ENCODE measurements at places on chromosomes 5 and 9.

- DNase-seq = no peak
Observed at GRCh38 chr5:126355940-126356339, 67.3 kb upstream of the GRAMD2B start.

DNA sequence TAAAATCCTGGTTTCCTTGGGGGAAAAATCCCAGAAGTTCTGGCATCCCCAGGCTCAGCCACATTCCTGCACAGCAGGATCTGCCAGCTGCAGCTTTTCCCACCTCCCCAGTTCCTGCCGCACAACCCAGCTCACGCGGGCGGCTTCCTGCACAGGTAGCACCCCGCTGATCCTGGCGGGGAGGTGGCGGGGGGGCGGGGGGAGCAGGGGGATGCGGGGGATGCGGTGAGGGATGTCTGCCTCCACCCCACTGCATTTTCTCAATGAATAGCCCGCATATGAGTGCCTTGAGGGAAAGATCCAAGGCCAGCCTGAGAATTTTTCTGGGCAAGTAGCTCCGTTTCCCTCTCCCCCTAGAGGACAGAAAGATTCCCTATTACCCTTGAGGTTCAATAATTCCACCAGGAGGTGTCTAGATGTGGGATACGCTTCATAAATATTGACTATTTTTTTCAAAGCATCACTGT, 21.1 kb downstream of the GFPT2 start:
- no peak for DNase-seq

GRCh38 chr9:72656021-72656420, 134.6 kb downstream of the TMC1 start:
- DNase-seq = no peak

DNA sequence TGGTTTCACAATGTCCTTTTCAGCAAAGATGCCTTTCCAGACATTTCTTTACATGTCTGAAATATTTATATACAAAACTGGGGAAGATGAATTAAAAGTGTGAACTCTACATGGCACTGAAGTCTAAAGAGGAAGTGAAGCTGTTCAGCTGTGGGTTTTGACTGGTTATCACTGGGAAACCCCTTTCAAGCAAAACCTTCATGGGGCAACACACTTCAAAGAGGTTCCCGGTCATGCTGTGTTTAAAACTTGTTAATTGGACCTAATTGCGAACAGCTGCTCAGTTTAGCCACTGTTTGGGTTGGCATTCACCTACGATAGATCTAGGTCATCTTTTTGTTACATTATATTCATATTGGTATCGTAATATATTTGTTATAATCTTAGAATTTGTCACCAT, 20.0 kb upstream of the GDNF start:
- no peak for DNase-seq

GRCh38 chr9:93125331-93125894, 8.6 kb downstream of the NINJ1 start:
- DNase-seq = no peak

- peak; percentile 30 for DNase-seq
Observed at GRCh38 chr5:77560677-77561263, 68.7 kb upstream of the WDR41 start.

DNA sequence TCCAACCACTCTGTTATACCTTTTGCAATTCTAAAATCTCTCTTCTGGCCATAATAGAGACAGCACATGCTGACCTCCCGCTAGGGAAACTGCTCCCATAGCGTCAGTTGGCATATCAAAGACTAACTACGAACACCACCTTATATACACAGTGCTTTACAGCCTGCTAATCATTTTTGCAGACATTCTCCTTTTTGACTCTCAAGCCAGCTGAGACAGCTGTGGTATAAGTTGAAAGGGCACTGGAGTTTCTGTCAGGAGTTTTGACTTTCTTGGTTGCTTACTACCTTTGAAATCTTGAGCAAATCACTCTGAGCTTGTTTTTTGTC, 160.2 kb upstream of the TBCA start:
- DNase-seq = no peak

GRCh38 chr5:109649318-109649717, 40.4 kb upstream of the MAN2A1 start:
- DNase-seq = no peak

DNA sequence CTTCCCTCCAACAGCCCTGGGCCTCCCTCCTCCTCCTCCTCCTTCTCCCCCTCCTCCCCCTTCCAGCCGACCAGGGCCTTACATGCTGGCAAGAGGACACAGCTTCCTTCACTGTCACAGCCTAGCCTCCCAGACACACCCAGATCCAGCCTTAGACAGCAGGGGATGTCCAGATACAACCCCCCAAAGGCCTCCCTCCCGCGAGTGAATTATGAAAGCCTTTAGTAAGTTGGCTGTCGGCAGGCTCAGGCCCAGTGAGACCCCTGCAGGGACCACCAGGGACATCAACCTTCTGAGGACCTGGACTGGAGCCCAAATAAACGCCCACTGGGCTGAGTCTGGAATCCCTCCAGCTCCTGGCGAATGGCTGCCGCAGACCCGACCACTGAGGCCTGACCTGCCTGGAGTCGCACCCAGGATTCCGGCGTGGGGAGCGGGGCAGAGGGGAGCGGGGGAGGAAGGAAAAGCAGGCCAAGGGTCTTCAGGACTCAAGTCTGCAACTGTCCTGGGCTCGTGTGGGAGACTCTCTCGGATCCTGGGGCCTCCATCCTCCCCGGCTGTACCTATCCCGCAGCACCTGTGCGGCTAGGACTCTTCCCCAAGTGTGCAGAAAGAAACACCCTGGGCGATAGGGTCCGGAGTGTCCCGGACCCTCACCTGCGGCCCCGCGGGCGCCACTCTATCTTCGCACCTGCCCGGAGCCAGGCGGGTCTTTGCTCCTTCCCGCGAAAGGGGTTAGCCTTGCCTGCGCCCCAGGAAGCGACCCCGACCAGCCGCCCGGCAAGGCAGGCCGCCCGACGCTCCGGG, 705 bp downstream of the SEPTIN8 start:
- no peak for DNase-seq

DNA sequence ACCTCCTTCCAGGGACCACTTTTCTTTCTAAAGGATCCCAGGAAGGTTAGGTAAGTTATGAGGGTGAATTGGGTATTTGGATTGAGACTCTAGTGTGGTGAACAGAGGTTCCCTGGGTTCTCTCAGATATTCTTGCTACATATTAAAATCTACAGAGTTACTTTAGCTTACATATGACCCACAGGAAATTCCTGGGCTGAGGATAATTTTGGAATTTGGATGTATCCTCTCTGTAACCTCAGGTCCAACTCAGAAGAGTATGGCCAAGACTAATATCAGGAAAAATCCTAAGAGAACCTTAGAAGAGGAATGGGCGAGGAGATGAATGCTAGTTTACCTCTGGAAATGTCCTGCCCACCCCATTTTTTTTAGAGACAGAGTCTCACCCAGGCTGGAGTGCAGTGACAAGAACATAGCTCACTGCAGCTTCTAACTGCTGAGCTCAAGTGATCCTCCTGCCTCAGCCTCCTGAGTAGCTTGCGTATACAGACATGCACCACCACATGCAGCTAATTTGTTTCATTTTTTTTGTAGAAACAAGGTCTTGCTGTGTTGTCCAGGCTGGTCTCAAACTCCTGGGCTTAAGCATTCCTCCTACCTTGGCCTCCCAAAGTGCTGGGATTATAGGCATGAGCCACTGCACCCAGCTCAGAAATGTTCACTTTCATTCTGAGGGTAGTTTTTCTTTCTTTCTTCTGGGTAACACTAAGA, 196.4 kb downstream of the ARHGEF28 start:
- DNase-seq = no peak

- no peak for DNase-seq
Observed at GRCh38 chr5:170333161-170333910, 35.8 kb upstream of the LCP2 start.

DNA sequence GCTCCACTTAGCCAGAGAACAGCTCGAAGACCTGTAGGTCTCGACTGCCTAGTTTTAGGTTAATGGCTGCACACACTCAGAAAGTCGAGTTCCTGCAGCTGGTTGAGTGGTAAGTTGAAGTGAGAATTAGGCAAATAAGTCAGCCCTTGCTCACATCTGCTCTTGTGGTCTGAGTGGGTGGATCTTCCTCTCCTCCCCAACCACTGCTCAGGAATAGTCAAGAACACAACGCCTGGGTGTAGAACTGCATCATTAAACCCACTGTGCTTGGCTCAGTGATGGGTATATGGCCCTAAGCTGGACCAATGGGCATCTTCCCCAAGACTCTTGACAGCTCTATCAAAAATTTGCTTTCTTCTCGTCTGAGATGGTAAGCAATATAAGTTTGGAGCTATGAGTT, 20.9 kb upstream of the ADAM19 start:
- DNase-seq = no peak

DNA sequence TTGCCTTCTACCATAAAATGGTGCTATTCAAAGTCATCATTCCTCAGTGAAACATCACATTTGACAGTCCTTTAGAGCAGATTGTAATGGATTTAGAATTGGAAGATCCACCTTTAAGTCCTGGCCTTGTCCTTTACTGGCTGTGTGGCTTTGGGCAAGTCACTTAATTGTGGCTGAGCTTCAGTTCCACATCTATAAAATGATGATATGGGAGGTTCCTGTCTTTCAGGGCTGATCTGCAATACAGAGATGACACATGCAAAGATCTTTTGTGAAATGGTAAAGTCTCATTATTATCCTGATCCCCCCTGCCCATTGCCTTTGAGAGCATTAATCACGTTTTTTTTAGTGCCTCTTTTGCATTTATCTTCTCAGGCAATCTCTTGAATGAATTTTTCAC, 58.2 kb downstream of the ZFAND5 start:
- DNase-seq = no peak

Data from NCI-H1105 (cell line).